IPS-NIHi11 (cell line): ENCODE measurements at places on chromosomes 13 and 19.
A peak's percentile ranks its signal among the peaks of the same experiment; 100 is the strongest.

DNA sequence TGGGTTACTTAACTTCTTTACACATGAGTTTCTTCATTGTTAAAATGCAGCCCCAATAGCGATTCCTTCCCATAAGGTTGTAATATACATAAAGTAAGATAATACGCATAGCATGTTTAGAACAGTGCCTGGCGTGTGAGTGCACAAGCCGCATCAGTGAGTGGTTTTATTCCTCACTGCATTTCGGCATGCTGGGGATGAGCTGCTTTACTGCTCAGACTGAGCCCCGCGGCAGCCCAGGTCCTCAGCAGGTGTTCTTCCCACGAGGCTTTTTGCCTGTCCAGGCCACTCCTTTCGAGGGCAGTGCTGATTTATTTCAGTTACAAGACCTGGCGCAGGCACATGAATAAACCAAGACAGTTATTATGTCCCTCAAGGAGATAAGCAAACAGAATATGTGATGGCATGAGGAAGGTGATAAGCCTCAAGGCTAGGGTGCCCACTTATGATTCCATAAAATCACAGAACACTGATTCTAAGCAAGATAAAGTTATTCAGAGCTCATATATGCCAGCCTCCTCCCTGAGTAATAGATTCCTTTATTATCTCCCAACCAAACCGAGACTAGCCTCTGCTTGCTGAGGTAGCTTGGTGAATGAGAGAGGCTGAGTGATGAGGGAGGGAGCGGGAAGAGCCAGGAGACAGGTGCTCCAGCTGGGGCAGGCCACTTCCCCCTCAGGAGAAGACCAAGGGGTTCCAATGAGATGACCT is 505.5 kb downstream of the DIAPH3 start:
- DNase-seq: no peak

GRCh38 chr13:43170506-43170905 is 147.1 kb downstream of the DNAJC15 start:
- DNase-seq: no peak

DNA sequence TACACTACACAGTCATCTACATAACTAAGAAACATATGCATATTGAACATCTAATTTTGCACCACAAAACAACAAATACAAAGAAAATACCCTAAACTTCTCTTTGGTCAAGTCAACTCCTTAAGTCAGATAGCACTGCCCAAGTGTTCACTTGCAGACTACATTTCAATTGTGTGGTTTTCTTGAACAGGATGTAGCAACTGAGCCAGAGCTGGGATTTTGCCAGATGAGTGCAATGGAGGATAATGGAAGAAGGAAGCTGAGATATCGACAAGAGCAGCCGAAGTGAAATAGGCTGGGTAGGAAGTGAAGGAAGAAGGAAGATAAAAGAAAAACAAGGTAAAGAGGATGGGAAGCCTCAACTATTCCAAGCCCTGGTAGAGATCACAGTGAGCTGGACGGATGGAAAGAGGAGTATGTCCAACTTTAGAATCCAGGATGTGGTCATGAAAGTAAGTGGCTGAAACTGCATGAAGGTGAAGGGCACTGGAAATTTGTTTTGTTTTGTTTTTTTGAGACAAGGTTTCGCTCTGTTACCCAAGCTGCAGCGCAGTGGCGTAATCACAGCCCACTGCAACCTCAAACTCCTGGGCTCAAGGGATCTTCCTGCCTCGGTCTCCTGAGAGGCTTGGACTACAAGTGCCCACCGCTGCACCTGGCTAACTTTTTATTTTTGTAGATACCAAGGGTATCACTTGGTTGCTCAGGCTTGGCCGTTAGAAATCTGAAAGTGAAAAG is 15.0 kb downstream of the NUFIP1 start:
- DNase-seq: no peak

DNA sequence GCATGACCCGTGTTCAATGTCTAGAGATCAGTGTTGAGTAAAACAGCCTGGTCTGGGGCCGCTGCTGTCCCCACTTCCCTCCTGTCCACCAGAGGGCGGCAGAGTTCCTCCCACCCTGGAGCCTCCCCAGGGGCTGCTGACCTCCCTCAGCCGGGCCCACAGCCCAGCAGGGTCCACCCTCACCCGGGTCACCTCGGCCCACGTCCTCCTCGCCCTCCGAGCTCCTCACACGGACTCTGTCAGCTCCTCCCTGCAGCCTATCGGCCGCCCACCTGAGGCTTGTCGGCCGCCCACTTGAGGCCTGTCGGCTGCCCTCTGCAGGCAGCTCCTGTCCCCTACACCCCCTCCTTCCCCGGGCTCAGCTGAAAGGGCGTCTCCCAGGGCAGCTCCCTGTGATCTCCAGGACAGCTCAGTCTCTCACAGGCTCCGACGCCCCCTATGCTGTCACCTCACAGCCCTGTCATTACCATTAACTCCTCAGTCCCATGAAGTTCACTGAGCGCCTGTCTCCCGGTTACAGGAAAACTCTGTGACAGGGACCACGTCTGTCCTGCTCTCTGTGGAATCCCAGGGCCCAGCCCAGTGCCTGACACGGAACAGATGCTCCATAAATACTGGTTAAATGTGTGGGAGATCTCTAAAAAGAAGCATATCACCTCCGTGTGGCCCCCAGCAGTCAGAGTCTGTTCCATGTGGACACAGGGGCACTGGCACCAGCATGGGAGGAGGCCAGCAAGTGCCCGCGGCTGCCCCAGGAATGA is 1.5 kb upstream of the CEACAM5 start:
- peak; percentile 74 for DNase-seq

- DNase-seq: no peak
Observed at GRCh38 chr13:45109102-45109720, 11.1 kb upstream of the GTF2F2 start.

- DNase-seq: no peak
Observed at GRCh38 chr19:38115271-38115802, 108.7 kb downstream of the DPF1 start.

DNA sequence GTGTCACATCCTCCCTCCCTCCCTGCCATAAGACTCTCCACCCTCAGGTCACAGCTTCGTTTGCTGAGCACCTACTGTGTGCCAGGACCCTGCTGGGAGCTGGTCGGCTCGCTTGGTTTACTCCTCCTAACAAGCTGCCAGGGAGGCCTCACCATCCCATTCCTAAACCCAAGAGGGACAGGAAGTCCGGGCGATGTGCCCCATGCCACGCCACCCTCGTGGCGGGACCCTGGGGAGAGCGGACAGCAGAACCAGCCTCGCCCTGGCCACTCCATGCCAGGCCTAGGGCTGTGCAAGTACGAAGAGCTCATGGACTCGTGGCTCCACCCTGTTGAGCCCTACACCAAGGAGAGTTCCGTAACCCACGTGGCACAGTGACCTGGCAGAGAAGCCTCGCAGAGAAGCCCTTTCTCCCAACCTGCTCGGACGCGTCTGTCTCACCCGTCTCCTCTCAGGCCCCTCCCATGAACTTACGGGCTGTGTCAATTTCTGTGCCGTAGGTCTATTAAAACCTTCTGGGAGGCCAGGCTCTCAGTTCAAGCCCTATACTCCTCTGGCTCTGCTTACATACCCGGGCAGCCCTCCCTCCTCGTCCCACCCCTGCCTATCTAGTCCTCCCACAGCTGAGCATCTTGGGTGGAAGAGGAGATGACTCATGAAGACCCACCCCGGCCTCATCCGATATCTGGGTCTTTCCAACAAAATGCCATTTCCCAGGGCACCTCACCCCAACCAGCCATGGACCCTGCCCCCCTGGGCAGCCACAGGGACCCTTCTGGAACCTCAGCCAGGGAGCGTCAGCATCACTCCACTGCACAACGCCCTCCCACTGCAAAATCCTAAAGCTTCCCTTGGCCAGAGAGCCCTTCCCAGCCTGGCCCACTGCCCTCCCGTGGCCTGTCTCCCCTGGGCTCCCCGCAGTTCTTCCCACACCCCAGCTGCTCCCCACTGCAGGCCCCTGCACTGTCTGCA is 2.6 kb downstream of the UBXN6 start:
- no peak for DNase-seq

- DNase-seq: peak; percentile 76
Observed at GRCh38 chr19:38543807-38544568, 73.8 kb downstream of the MAP4K1 start.

DNA sequence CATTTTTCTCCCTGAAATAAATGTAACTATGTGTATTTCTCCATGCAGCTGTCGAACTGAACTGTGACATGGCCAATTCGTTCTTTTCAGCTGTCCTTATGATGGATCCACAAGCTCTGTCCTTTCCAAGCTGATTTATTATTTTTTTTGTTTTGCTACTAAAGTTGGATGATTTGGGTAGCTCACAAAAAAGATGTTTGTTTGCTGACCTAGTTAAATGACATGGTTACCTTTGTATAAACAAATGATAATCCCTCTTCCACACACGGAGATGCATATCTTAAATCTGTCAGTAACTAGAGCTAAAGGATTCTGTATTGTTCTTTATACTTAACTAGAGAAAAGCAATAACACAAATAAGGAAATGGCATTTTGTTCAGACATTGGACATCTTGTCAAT is 884.3 kb upstream of the PCDH20 start:
- DNase-seq: no peak

DNA sequence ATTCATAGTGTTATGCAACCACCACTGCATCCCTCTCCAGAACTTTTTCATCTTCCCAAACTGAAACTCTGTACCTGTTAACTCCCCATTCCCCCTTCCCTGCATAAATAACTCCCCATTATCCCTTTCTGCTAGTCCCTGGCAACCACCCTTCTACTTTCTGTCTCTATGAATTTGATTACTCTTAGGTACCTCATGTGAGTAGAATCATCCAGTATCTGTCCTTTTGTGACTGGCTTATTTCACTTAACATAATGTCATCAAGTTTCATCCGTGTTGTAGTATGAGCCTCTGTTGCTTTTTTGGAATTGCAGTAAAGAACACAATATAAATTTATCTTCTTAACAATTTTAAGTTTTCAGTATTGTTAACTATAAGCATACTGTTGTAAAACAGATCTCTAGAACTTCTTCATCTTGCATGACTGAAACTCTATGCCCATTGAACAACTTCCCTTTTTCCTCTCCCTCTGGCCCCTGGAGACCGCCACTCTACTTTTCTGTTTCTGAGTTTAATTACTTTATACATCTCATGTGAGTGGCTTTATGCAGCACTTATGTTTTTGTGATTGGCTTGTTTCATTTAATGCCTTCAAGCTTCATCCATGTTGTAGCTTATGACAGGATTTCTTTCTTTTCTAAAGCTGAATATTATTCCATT is 87.3 kb upstream of the ABCC4 start:
- DNase-seq: no peak

DNA sequence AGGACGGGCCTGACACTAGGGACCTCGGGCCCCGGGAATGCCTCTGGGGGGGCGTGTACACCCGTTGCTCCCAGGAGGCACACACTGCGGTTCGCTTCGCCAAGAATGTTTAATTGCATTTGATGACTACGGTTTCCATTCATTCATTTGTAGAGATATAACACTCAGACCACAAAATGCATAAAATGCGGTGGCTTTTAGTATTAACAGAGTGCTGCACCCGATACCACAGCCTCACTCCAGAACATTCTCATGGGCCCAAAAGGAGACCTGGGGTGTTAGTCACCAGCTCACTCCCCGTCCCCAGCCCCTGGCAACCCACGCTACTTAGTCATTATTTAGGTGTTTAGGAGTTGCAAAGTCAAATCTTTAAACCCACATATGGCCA is 21.8 kb downstream of the HCN2 start:
- DNase-seq: no peak

GRCh38 chr19:40139533-40140287 is 49.0 kb upstream of the ZNF780A start:
- peak; percentile 29 for DNase-seq

- DNase-seq: peak; percentile 99
Observed at GRCh38 chr19:35267818-35268535, 785 bp upstream of the USF2 start.

- no peak for DNase-seq
Observed at GRCh38 chr19:7909471-7910067, 5.1 kb upstream of the TGFBR3L start.

GRCh38 chr13:27980280-27980998 is 8.1 kb downstream of the URAD start:
- DNase-seq: no peak

DNA sequence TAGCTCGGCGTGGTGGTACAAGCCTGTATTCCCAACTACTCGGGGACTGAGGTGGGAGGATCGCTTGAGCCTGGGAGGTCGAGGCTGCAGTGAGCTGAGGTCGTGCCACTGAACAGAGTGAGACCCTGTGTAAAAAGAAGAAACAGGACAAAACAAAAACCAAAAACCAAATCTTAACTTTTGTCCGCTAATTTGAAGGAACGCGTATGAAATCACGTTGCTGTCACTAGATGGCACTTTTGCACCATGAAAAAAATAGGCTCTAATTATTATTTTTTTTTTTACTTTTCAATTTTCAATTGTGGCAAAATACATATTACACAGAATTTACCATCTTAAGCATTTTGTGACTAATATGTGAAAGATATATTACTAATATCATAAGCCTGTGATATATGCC is 17.6 kb upstream of the ZNF835 start:
- no peak for DNase-seq

- DNase-seq: peak; percentile 43
Observed at GRCh38 chr19:7109678-7110289, 40.3 kb downstream of the ZNF557 start.

- no peak for DNase-seq
Observed at GRCh38 chr19:6032381-6032780, 54.4 kb upstream of the RANBP3 start.

- peak; percentile 43 for DNase-seq
Observed at GRCh38 chr13:110306340-110306959, 507 bp downstream of the COL4A1 start.
